ENCODE measurements at places on chromosomes 7 and 10.

GRCh38 chr10:71765176-71765904 lies 8.0 kb downstream of the VSIR start:
- DNase-seq: no peak

GRCh38 chr10:130108934-130109604 lies 1.6 kb downstream of the C10orf143 start:
- DNase-seq: no peak

GRCh38 chr10:6918305-6918704 lies 338.2 kb upstream of the PRKCQ start:
- peak; percentile 57 for DNase-seq

GRCh38 chr7:116525913-116526861 lies 1.4 kb downstream of the CAV1 start:
- peak; percentile 86 for DNase-seq

- no peak for DNase-seq
Observed at GRCh38 chr10:71063401-71063800, 149.0 kb upstream of the UNC5B start.

GRCh38 chr7:143499246-143499645 lies 21.6 kb downstream of the TAS2R41 start:
- DNase-seq: no peak

DNA sequence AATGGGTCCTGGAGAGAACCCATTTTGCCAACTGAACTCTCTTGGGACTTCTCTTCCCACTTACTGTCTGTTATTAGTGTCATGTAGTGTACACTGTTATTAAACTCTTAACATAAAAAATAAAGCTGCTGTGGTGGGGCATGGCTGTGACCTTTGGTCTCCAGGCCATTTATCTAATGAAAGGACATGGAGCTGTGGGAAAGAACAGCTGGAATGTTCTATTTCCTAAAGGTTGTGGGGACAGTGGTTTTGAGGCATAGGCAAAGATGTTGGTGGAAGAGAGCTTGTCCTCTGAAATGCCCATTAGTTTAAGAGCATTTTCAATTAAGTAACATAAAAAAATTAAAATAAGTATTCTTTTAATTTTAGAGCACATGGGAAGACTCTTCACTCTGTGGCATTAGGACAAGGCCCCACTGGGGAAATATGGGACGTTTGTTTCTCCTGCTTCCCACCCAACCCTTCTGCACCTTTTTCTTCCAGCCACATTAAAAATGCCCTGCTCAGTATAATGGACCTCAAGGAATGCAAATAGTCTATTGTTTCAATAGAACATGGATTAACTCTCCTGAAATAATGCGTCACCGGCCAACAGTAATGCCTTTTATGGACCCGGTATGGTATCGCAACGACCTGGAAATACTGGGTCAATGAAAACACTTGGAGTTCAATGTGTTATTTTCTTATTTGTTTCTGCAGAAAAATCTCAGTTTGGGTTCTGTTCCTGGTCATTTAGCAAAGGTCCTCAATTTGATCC lies 149.6 kb downstream of the BUB3 start:
- no peak for DNase-seq

GRCh38 chr7:127673902-127674301 lies 21.9 kb downstream of the SND1 start:
- no peak for DNase-seq

DNA sequence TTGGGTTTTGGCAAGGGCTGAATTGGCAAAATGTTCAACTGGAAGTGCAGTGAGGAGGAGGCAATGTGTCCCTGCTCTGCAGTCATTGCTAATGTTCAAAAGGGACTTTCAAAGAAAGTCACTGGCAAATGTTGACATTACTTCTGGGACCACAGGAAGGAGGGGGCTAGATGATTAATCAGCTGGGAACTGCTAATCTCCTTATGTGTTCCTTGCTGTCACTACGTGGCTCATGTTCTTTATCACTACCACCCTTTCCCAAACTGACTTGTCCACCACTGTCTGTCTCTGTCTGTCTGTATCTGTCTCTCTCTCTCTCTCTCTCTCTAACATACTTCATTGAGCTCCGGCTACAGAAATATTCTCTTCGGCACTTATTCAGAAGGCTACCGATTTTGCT lies 86.9 kb upstream of the MTPN start:
- DNase-seq: no peak

DNA sequence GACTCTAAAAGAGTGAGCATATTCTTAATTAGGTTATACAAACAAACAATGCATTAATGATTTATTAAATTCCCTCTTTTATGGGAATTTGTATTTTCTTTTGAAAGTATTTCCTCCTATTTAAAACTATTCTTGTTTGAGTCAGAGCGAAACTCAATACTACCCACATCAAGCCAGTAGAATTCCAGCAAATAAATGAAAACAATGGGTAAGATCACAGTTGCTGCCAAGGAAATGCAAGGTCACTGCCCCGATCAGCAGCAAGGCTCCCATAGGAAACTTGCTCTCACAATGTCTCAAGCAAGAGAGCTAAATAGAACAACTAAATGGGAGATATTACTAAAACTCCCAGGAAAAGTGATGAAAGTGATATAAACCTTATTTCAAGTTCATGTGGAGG lies 206.3 kb downstream of the THSD7A start:
- no peak for DNase-seq

DNA sequence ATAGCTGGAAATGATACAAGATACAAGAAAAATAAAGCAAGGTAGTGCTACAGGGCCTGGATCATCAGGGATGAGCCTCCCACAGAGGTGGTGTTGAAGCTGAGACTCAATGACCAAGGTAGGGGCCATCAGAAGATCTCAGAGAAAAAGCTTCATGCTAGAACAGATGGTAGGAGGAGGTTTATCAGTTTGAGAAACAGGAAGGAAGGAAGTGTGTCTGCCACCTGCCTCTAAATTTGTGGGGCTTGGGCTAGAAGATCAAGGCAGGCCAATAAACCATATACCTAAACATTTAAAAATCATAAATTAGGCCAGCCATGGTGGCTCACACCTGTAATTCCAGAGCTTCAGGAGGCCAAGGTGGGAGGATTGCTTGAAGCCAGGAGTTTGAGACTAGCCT lies 410.8 kb upstream of the PRKCQ start:
- no peak for DNase-seq

DNA sequence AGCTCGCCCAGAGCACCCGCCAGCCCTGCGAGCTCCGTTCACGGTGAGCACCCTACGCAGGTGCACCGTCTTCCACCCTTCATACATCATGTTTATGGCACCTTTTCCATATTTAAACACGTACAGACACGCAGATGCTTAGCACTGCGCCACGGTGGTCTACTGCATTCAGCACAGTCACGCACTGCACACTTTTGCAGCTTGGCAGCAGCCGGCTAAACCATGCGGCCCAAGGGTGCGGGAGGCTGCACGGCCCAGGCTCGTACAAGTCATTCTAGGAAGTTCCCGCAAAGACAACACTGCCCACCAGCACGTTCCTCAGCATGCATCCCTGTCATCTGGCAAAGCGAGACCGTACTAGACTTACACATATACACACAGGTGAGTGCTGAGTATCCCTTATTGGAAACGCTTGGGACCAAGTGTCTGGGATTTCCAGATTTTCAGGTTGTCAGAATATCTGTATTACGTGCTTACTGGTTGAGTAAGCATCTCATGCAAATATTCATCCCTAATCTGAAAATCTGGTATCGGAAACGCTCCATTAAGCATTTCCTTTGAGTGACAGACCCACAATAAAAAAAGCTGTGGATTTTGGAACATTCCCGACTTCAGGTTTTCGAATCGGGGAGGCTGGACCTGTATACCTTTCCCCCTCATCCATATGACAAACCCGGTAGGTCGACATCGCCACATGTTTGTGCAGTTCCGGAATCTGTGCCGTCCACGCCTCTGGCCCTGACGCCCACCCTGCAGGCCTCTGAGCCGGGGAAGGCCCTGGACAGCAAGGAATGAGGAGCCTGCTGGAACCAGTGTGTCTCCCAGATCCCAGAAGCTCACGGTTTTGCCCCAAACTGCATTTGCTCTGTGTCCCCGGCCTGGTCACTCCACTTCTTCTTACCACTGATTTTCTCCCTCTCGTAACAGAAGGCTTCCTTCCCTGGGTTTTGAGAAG lies 222.2 kb downstream of the ELFN1 start:
- DNase-seq: no peak

DNA sequence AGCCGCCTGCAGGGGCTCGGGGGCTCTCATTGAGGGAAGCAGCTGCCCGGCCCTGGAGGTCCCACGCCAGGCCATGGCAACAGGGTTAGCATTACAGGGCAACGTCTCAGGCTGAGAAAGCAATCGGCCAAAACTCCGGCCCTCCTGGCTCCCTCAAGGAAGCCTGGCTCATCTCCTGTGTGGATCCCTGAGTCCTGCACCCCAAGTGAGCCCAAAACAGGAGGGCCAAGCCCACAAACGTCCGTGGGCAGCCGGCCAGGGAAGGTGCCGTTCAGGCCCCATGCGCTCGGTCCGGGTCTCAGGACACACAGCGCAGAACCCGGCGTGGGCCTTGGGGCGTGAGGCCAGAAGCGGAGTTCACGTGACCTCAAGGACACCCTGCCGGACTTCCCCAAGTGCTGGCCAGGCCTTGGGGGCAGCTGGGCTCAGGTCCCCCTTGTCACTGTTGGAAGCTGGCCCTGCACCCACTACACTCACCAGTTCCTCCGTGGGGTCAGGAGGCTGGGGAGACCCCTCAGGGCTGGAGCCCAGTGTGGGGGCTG lies 8.0 kb upstream of the PWWP2B start:
- DNase-seq: no peak

DNA sequence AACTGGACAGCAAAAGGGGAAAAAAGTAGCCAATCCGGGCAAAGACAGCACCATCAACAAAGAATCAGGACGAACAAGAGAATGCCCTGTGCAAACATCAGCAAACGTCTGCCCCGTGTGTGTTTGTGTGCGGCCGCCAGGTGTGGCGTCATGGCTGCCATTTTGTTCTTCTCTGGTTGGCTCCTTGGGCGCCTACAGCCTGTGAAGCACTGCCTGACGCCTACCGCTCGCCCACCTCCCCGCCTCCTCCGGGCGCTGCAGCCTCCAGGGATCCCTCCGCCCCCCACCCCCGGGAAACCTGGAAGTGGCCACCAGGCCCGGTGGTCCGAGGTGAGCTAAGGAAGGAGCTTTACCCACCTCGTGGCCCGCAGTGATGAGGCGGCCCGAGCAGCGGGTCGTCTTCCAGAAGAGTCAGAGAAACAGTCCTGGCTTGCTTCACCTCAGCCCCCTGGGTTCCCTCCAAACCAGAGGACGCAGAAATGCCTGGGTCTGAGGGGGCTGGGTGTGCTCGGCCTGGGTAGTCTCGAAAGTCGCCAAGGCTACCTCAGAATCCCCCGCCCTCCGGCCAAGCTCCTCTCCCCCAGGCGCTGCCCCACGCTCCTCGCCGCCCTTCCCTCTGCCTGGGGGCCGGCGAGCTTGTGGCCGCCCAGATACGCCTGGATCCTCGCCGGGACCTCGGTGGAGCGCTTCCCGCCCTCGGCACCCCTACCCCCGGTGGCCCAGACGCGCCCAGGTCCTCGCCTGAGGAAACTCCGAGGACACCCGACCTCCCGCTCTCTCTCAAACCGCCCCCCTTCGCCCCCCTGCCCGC lies 61.8 kb upstream of the IL6 start:
- DNase-seq: no peak

- no peak for DNase-seq
Observed at GRCh38 chr10:16745061-16745460, 72.2 kb downstream of the RSU1 start.

- DNase-seq: no peak
Observed at GRCh38 chr7:803243-803635, 29.0 kb upstream of the SUN1 start.

GRCh38 chr10:75956624-75957023 lies 525.2 kb downstream of the LRMDA start:
- no peak for DNase-seq

- no peak for DNase-seq
Observed at GRCh38 chr7:99834382-99834781, 6.6 kb downstream of the CYP3A43 start.

DNA sequence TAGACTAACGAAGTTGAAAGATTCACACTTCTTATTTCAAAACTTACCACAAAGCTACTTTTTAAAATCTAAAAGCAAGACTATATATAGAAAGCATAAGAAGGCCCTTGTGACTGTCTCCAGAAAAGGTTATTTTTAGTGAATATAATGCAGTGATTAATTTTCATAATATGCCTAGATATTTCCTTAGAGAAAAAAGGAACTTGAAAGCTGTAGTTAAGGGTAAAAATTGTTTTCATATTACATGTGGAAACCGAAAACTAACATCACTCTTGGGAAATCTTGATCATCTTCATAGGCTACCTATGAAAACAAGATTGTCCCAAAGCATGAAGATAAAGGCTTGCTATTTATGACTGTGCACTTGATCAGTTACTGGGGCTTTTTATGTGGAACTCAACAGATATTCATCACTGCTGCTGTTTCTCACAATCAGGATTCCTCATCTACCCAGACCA lies 223.2 kb downstream of the SH2D4B start:
- no peak for DNase-seq

DNA sequence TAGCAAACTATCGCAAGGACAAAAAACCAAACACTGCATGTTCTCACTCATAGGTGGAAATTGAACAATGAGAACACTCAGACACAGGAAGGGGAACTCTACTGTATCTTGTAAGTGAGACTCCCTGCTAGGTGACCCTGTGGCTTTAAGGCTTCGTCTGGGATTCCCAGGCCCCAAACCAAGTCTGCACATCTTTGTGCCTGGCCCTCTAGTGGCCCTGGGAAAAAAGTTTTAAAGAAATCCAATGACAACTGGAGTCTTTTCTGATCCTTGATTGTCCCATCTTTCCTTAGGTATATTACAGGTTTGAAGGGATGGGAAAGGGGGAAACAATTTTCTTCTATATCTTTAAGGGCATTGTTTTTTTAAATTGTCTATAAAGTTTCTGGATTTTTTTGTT lies 10.6 kb upstream of the LIPM start:
- no peak for DNase-seq

- no peak for DNase-seq
Observed at GRCh38 chr7:47583739-47584535, 2.0 kb upstream of the TNS3 start.

DNA sequence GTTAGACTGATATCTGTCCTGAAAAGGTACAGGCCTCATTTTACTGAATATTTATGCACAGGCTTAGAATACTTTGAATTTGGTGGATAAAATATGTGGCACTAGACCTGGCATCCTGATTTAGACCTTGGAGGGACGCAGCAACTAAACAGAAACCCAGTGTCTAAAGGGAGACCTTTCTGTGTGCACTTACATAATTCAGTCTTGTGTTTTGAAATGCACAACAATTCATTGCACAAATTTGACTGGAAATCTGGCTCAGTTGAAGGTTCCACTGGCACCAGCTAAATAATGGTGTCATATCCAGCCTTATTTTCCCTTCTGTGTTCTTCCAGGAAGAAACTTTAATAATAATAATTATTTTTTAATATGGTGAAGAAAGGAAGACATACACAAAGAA lies 142.1 kb downstream of the SND1 start:
- no peak for DNase-seq

GRCh38 chr10:100043796-100044195 lies 34.0 kb upstream of the DNMBP start:
- no peak for DNase-seq

GRCh38 chr7:47195641-47196040 lies 386.3 kb downstream of the TNS3 start:
- no peak for DNase-seq

DNA sequence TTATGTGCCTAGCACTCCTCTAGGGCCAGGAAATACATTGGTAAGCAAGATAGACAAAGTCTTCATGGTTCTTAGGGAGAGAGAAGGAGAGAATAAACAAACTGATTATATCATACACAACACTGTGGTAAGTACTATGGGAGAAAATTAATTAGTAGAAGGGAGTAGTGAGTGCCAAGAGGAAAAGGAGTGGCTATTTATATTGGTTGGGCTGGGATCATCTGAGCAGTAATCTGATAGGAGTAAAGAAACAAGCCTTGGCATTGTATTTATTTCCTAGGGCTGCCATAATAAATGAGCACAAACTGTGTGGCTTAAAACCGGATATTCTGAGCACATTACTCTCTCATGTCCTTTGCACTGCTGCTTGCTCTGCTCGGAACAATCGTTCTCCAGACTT lies 158.1 kb upstream of the PHF14 start:
- DNase-seq: no peak

Data from ecto neural progenitor cell (in vitro differentiated cells).